SK-N-SH (cell line): ENCODE measurements at places on chromosomes 7 and 10.
A peak's percentile ranks its signal among the peaks of the same experiment; 100 is the strongest.

DNA sequence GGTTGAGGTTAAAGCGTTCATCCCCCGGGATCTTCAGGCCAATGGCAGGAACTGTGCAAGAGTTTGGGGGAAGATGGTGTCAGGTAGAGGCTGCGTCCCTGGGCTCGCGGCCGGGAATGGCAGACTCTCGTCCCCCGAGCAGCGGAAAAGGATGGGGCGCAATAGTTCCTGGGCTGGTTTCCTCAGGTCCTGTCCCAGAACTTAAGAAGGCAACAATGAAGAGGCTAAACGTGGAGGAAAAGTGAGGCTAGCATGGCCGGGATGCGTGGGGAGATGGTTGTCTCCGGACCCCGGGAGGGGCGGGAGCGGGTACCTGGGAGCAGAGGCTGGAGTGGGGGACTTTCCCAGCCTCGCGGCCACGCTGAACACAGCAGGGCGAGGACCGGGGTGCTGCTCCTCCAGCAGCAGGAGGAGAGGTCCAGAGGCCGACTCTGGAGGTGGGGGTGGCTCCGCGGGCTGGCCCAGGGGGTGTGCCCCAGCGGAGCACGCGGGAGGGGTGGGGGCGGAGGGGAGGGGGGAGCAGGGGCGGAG lies 882 bp downstream of the IRF5 start:
- H3K27me3 ChIP-seq = peaks cover 41% of the 10 kb centered on the region

DNA sequence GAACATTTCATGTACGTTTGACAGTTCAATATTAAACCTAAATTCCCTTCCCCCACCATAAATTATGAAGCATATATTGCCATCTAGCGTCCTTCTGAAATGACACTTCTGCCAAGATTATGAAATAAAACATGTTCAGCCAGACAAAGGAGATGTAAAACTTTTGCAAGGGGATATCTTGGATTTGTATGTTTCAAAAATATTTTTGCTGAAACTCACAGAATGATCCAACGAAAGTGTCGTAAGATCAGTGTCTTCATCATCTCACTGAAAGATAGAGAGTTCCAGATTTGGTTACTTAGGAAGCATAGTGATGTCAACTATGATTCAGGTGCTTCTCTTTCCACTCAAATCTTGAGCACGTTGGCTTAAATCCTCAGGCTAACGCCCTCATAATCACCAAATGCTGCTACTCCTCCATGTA lies 904.3 kb downstream of the XPNPEP1 start:
- H3K36me3 ChIP-seq = no peaks in the 10 kb centered on the region
- peak; percentile 9 for DNase-seq
- H3K4me1 ChIP-seq = 0 out of 2 replicates have a peak, but pooled peaks cover 3% of the 10 kb centered on the region

DNA sequence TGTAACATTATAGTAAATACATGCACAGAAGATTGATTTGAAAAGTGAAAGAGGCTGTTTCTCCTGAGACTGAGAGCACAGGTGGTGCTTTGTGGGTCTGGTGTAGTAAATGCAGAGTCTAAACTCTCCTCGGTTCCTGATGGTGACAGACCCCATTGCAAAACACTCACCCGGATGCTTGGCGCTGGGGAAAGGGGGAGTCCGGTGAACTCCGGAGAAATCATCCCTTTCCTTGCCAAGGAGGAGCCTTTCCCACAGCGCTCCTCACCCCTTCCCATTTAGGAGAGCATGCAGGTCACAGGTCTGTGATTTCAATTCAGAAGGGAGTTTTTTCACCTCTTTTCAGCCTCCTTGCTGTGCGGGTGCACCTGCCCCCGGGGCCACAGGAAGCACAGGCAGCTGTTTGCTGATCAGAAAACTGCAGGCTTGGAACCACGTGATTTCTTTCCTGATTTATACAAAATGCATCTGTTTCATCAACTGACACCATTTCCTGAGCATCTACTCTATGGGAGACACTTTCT lies 75.6 kb upstream of the LYZL2 start:
- peaks cover 6% of the 10 kb centered on the region; the same call in 1 of the 2 replicates for H3K4me1 ChIP-seq
- no peak overlapping the region for H3K4me3 ChIP-seq
- no peak overlapping the region for H3K27ac ChIP-seq
- DNase-seq = no peak

- no peak within 1 kb of the TSS for H3K27ac ChIP-seq
- peak within 1 kb of the TSS; percentile 56 for H3K4me3 ChIP-seq
- no peaks in the 10 kb centered on the region for H3K36me3 ChIP-seq
- peaks cover 43% of the 10 kb centered on the region for H3K27me3 ChIP-seq
Observed at GRCh38 chr10:103493362-103493915, at the start of gene NEURL1. NEURL1 (plus strand) TSS chr10:103493705; CDS start chr10:103494388, 683 bp downstream.
